ENCODE measurements at places on chromosomes 16 and 17.

DNA sequence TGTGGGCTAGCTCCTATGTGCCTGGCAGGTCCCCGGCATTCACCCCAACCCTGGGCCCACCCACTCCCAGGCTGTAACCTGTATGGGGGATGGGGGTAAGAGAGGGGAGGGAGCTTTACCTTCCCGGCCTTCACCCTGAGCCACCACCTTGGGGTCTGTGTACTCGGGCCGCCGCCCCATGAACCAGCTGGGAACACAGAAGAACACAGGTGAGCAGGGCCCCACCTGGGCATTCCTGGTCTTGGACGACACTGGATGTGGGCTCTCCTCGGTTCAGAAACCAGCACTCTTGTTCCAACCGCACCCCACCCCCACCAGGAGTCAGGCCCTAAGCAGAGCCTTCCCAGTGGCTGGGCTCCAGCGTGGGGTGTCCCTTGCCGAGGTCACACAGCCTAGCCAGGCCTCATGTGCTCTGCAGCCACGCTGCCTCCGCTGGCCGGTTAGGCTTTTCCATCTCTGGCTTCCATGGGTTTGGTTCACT lies 18.8 kb downstream of the B9D1 start:
- no peak for DNase-seq

GRCh38 chr16:4505356-4506147 lies 29.4 kb downstream of the HMOX2 start:
- DNase-seq, result peak; percentile 59

GRCh38 chr17:36463916-36464764 lies 22.3 kb upstream of the ZNHIT3 start:
- DNase-seq, result no peak

GRCh38 chr16:5885521-5885920 lies 787.9 kb upstream of the EEF2KMT start:
- no peak for DNase-seq

All from stimulated activated CD8-positive, alpha-beta memory T cell treated with anti-CD3 and anti-CD28 coated beads, Interleukin-2, amount 100 ng/mL, for 1 hour (primary cell).